ENCODE measurements at places on chromosomes 7 and 10. TPM values are rescaled to one million over a fixed set of nuclear protein-coding genes. Genes with fewer than 3 reads are reported as not detected.

- DNase-seq: no peak
Measured at GRCh38 chr10:59708816-59709394, 745 bp downstream of the SLC16A9 start.

DNA sequence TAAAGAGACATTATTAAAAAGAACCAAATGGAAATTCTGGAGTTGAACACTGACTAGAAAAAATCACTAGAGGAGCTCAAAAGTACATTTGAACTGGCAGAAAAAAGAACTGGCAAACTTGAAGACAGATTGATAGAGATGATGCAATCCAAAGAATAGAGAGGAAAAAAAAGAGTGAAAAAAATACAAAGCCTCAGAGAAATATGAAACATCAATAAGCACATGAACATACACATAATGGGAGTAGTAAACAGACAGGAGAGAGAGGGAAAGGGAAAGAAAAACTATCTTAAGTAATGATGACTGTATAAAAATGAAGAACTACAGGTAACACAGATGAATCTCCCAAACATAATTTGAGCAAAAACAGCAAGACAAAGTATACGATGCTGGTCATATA lies 61.1 kb downstream of the CNOT4 start:
- DNase-seq: no peak

DNA sequence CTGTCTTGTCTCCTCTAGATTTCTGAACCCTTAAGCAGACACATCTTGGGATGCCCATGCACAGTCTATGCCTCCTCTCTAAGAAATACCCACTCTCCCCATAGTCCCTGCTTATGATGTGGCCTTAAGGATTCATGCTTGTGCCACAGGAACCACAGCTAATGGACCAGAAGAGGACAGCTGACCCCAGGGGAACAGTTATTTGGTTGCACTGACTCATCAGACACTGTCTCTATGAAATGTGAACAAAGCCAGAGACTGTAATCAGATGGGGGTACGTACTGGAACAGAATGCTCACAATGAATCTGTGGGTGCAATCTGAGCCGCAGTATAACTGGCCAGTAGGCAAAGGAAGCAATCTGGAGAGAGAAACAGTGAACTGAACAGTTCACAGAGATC lies 121.9 kb downstream of the USP6NL start:
- DNase-seq: peak; percentile 25

DNA sequence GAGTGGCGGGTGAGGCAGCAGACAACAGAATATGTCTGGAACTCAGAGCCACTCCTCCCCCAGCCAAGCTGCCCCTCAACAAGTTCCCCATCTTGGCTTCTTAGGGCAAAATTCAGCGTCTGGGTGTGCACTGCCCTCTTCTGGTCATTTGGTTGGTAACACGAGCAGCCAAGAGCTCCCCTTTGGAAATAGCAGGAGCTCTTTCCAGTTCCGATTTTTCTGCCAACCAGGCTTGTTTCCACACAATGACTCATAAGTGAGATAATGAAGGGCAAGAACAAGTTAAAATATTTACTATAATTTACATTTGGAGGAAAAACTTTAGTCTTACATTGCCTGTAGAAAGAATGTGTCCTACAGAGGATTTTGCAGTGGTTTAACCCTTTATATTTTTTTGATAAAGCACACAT lies 70.5 kb downstream of the ADCYAP1R1 start:
- DNase-seq: peak; percentile 85

Gene C7orf33
- not detected for total RNA-seq

Gene OR6B1
- total RNA-seq: not detected

Gene ADK
- 64.6 TPM for total RNA-seq

GRCh38 chr7:191105-191980 lies 1.0 kb upstream of the FAM20C start:
- peak; percentile 99 for DNase-seq

Gene CPXM2
- 0.29 TPM for total RNA-seq

- no peak for DNase-seq
Measured at GRCh38 chr7:84039432-84039831, 155.2 kb downstream of the SEMA3A start.

Gene CAV2
- total RNA-seq: 74.9 TPM

DNA sequence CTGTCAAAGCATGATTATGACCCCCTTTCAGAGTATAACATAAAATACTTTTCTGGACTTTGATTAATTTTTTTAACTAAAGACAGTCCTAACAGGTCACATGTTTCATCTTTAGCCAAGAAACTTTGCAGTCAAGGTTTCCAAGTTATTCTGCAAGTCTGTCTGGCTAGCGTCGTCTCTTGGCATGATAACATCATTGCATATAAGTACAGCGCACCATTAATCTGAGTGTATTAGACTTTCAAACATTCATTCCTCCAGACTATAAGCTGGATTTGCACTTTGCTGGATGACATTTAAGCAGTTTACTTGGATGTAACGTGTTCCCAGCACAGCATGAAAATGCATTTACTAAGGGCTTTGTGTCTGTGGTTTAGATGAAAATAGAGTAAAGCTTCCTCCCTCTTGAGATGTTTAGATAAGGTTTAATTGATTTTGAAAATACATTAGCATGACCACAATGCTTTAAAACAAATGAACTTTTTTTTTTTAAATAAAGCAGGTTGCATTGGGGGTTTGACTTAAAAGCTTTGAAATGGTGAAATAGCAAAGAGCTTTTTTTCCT lies 349.0 kb upstream of the MTPN start:
- DNase-seq: no peak

- DNase-seq: peak; percentile 19
Measured at GRCh38 chr10:92750791-92751533, 61.2 kb downstream of the HHEX start.

DNA sequence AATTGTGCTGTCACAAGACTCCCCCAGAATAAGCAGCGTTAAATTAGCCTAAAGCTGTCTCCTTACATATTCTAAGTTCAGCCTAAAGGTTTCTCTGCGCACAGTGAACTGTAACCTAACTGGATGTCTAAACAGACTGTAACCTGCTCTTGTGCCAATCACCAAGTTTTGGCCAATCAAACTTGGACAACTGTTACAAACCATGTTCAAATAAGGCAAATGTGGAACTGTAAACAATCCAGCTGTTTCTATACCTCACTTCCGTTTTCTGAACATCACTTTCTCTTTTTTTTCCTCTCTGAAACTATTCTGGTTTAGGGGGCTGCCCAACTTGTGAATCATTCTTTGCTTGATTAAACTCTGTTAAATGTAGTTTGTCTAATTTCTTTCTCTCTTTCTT lies 252.2 kb upstream of the HABP2 start:
- no peak for DNase-seq

Gene CALML3
- total RNA-seq: not detected

DNA sequence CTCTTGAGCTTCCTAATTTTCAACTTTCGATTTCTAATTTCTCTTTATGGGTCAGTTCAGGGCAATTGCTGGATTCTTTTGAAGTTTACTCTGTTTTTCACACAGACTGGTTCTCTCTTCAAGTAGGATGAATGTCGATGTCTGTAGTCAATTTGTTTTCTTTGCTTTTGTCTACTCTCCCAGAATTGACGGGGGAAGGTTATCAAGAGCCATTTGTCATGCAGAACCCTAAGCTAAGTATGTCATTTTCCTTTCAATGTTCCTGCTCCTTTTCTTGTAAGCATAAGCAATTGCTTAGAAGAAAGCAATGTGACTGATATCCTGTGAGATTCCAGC lies 53.7 kb downstream of the SLC39A12 start:
- DNase-seq: no peak

DNA sequence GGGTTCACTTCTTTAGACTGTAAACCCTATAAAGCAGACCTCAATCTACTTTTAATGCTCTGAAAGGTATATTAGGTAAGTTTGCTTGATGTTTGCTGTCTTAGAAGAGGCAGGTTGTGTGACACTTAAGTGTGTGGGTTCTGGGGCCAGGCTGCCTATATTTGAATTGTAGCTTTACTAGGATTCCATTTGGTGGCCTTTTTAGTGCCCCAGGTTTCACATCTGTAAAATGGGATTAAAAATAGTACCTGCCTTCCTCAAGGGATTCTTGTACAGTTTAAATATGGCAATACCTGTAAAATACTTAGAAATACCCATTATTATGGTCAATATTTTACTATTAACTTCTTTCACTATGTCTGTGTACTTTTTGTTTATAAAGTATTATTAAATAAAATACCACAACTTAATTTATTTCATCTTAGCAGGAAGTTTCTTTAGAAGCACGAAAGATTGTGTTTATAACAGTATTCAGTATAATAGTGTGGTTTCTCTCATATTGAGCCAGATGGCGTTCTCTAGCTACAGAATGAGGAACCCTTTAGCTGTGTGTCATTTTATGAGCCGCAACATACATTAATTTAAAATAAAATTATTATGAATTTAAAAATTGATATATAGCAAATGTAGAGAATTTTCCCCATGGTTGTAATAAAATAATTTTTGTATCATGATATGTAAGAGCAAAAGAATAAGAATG lies 94.2 kb downstream of the CDK14 start:
- no peak for DNase-seq

DNA sequence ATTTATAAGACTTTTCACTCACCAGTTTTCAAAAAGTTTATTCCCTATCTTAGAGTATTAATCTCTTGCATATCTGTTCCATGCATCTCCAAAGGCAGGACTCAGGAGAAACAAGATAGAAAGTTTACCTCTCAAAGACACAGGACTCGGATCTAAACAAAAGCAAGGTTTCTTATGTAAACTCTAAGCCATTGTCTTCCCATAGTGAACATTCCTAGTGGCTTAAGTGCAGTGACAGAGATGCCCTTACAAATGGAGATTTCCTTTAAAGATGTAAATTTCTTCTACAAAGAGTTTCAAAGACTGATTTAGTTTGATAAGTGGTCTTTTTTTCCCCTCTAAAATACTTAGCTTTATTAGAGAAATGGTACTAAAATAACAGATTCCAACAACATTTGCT lies 209.8 kb downstream of the ACTR3B start:
- no peak for DNase-seq

DNA sequence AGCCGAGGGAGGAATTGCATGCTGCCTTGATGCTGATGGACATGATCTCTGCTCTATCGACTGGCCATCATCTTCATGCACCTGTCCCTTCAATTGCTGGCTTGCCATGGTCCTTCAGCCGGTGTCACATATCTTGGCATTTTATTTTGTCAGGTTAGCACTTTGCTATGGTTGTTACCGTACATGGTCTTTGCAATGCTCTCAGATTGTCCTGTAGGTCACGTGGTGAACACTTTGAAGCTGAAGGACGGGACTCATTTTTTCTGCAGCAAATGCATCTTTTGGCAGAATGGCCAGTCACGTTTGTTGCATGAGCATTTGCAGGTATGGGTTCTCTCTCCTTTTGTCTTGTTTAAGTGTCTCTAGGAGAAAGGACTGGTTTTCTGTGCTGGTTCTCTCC lies 326.8 kb upstream of the SHH start:
- no peak for DNase-seq

DNA sequence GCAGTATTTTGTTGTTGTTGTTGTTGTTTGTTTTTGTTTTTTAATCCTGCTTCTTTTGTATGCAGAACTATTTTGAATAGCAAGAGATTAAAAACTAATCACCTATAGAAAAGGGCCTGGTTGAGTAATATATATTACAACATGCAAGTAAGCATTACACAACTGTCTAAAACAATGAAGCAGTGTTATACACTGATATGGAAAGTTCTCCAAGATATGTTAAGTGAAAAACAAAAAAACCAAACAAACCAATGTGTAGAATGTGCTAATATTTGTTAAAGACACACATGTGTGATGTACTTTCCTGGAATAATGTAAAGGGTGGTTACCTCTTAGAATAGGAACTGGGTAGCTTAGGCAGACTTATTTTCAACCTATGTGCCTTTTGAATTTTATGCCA lies 117.4 kb downstream of the ZNF365 start:
- no peak for DNase-seq

DNA sequence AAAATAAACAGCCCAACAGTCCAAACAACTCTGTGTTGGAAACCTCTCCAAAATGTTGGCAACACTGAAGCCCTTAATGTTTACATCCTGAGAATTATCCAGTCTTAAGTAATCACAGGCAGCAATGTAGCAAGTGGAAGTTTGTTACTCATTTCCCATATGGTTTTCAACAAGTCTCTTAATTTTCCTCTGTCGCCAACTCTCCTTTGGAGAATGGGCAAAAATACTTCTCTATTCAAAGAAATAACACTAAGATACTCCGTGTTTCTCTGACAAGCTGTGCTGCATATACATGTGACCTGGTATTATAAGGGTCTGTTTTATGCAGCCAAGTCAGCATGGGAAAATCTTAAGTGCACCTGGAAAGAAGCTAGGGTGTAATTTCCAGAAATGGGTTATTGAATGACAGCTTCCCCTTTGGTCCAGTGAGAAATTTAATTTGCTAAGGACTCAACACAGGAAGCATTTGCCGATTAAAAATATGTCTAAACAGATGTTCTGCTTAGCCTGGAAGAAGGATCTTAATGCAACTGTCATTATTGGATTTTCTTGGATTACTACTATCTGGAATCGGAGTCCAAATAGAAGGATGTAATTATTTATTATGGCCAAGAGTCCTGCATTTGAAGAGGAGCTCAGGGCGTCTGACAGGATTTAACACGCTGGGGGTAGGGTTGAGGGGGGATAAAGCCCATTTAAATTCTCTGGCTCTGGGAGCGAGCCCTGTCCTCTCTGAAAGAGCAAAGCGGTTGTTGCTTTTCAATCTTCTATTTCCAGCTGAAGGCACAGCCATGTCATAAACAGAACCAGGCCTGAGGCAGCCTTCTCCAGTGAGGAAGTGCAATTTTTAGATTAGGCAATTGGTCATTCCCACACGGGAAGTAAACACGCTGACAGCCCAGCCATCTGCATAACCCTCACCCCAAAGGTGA lies 73.1 kb downstream of the TLL2 start:
- no peak for DNase-seq

Gene NT5C2
- 26.9 TPM for total RNA-seq

- no peak for DNase-seq
Measured at GRCh38 chr10:74178042-74178791, 27.2 kb downstream of the ADK start.

Gene POM121
- 4.5 TPM for total RNA-seq

- DNase-seq: no peak
Measured at GRCh38 chr7:157073949-157074624, 63.6 kb upstream of the MNX1 start.

- no peak for DNase-seq
Measured at GRCh38 chr10:113175756-113176651, 226.0 kb downstream of the TCF7L2 start.

Gene ZNF212
- total RNA-seq: 2.7 TPM

DNA sequence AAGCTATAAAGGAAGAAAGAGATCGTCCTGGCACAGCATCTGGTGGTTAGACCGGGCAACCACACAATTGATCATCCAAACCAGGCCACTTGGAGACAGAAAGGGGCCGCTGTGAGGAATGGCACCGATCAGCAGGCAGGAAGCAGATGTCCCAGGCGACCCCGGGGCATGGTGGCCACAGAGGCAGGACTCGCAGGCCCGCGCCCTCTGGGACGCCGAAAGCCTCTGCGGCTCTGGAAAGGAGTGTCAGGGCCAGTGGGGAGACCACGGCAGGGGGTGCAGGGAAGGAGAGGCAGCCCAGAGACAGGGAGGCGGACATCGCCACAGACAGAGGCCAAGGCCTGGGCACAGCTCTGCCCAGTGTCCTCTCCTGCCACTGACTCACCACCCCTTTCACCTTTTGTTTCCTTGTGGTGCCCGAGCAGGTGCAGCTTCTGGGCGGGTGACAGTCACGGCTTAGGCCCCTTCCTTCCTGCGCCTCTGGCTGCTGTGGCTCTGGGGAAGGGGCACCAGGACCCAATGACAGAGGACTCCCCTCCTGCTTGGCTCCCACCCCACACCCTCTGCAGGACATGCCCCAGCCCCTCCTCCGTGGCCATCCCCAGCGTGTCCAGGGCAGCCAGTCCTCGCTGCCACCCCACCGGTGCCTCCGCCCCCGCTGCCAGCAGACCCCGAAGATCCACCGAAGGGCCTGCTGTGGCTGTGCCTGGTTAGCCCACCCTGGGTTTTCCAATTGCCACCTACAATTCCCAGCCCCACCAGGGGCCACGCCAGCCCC lies 10.9 kb downstream of the STK32C start:
- no peak for DNase-seq

Gene ZNF804B
- total RNA-seq: not detected

Measured in RPMI7951 (cell line).